GM23338 (cell line): ENCODE measurements at places on chromosomes 5 and 9. TPM values are rescaled to one million over a fixed set of nuclear protein-coding genes. Genes with fewer than 3 reads are reported as not detected.

GABRA1 gene
- polyA plus RNA-seq = 0.42 and 0.52 TPM in 2 replicates

LHX2 gene
- 0.45 TPM in 1 of 2 replicates, not detected in the other for polyA plus RNA-seq

TMEM252 gene
- polyA plus RNA-seq = not detected in 2 replicates

SPINK13 gene
- polyA plus RNA-seq = 0.49 TPM in 1 of 2 replicates, not detected in the other

GHR gene
- 0.09 and 0.21 TPM in 2 replicates for polyA plus RNA-seq

IL31RA gene
- not detected in 2 replicates for polyA plus RNA-seq

ZNF366 gene
- not detected in 2 replicates for polyA plus RNA-seq

ANKRD34B gene
- 1.6 and 1.7 TPM in 2 replicates for polyA plus RNA-seq

PSD2 gene
- polyA plus RNA-seq = 0.08 and 0.17 TPM in 2 replicates

MAP3K1 gene
- polyA plus RNA-seq = 9.5 and 9.7 TPM in 2 replicates

IFNE gene
- not detected in 2 replicates for polyA plus RNA-seq

ERAP2 gene
- polyA plus RNA-seq = 0.73 TPM in 1 of 2 replicates, not detected in the other

PDLIM4 gene
- polyA plus RNA-seq = 25.2 and 28.0 TPM in 2 replicates

FOXD4 gene
- not detected in 2 replicates for polyA plus RNA-seq

TNC gene
- 0.89 and 1.0 TPM in 2 replicates for polyA plus RNA-seq

OR1Q1 gene
- polyA plus RNA-seq = not detected in 2 replicates

FBP2 gene
- 0.17 TPM in 1 of 2 replicates, not detected in the other for polyA plus RNA-seq

FBXW11 gene
- polyA plus RNA-seq = 45.0 and 49.1 TPM in 2 replicates

DRD1 gene
- 0.11 TPM in 1 of 2 replicates, not detected in the other for polyA plus RNA-seq

TMEM161B gene
- 11.6 and 11.9 TPM in 2 replicates for polyA plus RNA-seq
